ENCODE measurements at places on chromosomes 4 and X.

DNA sequence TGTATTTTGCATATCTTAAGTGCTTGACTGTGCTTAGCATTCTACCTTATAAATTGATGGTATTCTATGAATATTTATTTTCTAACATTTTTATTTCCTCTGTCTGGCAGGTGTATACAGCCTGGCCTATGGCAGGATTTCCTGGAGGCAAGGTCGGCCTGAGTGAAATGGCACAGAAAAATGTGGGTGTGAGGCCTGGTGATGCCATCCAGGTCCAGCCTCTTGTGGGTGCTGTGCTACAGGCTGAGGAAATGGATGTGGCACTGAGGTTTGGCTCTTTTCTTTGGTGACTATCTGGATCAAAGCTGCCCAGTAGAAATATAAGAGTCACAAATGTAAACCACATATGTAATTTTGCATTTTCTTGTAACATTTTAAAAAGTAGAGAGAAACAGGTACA is 6.5 kb upstream of the NUDT6 start:
- no peak for DNase-seq

DNA sequence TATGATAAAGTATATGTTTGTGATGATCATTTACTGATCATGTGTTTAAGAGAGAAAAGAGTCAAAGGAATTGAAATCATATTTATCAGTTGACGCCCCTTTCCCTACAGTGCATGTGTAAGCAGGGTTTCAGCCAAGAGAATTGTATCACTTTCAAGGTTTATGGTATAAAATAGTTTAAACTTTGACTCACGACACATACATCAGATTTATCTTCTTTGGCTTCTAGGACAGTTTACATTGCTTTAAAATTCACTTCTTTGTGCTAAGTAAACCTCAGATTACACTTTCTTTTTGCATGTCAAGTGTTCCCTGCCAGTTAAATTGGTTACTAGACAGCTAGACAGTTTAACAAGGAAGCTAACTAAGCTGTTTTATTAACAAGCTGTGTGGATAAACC is 86.3 kb upstream of the MYOZ2 start:
- DNase-seq, result no peak

GRCh38 chr4:138627096-138627495 is 384.9 kb upstream of the SLC7A11 start:
- DNase-seq, result no peak

DNA sequence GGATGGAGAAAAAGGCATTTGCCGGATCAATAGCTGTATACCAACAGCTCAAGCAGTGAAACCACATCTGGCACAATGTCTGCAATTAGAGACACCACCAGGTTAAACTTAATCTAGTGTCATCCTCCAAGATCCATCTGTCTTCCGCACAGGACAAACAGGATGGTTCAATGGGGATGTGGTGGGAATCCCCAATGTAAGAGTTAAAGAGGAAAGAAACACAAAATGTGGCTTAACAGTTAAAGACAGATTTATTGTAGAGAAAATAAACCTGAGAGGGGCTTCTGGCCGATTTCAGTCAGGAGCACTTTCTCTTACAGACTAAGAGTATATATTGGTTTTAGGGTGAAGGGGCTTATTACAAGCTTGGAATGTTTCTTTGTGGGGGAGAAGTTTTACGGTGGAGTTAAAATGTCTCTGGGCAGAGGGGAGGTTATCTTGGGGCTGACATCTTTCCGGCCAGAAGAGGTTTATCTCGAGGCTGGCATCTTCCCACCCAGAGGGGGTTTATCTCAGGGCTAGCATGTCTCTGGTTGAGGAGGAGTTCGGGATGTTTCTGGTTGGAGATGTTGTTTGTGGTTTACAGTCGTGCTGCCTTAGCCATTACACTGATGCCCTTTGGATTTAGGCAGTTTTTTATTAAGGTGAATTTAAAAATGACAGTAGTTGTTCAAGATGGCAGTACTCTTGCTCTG is 61.7 kb downstream of the KANTR start:
- no peak for DNase-seq

DNA sequence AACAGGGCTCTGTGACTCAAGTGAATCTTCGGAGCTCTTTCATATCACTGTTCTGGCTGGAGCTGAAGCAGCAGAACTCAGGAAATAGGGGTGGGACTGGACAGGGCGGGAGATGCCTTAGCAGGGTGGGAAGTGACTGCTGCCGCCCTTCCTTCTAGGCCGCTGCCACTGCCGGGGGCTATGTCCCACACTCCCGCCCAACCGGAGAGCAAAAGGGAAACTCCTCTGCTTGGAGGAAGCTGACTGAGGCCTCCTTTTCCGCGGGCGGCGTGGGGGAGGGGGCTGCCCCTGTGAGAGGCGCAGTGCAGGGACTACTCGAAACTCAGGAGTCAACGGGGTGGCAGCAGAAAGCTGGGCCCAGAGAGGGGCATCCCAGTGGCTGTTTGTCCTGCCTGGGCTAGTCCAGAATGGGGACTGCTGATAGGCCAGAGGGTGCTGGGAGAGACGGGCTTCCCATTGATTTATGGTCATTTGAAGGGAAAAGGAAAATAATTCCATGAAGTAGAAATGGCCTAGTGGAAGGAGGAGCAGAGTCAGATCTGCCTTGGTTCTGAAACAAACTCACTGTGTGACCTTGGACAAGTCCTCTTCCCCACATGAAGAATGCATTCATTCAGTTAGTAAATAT is 36.9 kb downstream of the STARD8 start:
- no peak for DNase-seq

DNA sequence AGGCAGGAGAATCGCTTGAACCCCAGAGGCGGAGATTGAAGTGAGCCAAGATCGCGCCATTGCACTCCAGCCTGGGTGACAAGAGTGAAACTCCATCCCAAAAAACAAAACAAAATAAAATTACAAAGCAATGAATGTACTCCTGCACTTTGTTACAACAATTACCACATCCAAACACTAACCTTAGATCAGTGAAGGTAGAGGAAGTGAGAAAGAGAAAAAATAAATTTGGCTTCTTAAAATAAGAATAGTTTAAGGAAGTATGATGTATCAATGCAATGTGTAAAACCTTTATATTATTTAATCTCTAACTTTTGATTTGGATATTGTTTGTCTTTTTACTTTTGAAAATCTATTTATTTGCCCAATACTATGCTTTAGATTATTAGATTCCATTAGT is 21.7 kb upstream of the CSN1S1 start:
- no peak for DNase-seq

GRCh38 chrX:137424679-137425078 is 141.2 kb upstream of the ZIC3 start:
- no peak for DNase-seq

DNA sequence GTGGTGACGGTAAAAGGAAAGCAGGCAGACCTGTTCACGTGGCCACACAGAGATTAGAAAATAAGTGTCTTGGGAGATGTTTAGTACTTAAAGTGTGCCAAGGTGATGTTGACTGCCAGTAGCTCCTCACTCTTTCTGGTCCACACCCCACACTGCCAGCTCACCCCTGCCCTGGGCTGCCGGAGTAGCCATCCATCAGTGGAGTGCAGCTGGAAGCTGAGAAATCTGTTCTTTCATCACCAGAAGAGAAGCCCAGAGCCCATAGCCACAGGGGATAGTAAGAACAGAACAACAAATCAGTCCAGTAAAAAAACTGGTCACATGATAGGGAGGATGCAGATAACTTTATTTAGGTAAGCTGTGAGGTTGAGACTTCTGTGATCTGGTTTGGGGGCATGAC is 64.1 kb downstream of the WWC2 start:
- DNase-seq, result no peak

DNA sequence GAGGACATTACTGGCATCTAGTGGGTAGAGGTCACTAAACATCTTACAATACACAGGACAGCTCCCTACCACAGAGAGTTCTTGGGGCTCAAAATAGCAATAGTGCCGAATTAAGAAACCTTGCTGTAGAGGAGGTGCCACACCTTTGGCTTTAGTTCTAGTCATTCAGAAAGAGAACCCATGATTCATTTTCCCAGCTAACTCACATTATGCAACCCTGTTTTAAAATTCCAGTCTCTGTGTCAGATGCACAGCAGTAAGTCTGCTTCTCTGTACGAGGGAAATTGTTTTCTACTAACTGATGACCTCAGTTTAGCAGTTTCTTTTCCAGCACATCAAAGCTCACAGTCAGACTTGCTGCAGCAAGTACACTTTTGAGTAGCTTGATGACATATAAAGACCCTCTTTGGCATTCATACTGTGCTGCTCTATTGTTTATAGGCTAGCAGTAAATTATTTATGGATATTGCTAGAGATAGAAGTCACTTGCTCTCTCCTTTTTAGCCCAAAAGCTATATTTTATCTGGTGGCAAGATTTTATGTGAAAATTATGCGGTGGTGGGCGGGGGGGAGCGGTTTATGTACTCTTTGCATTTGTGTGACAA is 487.8 kb upstream of the MAGEB18 start:
- no peak for DNase-seq
